Muscle of back (tissue), 13 donors: ENCODE measurements at places on chromosomes 5 and 9.

- DNase-seq, result no peak
Observed at GRCh38 chr9:121566481-121567465, 67.1 kb upstream of the GGTA1 start.

DNA sequence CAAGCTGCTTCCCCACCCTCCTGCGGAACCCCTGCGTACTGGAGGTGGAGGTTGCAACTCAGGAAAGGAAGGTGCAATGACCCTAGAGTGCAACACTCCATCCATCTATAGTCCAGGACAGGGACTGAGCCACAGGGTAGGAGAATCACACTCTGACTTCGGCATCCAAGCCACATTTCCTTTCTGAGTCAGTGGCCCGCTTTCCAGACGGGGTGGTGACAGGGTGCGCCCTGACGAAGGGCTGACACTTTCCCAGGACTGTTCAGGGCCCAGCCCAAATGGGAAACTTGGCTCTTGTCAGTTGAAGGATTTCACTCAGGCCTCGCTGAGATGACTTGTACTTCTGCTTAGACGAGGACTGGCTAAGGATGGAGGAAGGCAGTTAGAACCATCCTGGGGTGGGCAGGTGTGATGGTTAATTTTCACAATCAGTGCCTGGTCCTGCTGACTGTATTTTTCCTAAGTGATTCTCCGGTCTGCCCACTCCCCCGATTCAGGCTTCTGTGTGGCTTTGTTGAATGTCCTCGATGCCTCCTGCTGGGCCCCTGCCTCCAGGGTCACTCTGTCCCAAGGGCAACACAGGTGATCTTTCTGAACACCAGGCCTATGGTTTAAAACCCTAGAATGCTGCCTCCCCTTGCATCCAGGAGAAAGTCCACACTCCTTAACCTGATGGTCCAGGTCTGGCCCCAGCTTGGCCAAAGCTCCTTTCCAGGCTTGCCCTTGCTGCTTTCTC, 228.1 kb downstream of the FSTL4 start:
- DNase-seq, result no peak

DNA sequence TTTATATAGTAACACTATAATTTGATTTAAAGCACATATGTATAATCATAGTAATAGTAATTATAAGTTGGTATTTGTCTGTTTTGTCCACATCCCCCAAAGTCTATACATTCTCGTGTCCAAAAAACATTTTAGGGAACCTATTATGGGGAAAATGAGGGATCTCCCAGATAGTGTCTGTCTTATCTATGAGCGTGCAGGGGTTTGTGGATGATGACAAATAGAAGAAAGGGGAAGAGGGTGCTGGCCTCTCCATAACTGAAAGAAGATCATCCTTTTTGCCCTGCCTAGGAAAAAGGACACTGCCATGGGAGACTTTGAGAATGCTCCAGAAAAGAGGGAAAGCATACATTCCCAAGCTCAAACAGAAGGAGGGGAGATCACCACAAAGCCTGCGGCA, 45.3 kb downstream of the C5orf22 start:
- no peak for DNase-seq

DNA sequence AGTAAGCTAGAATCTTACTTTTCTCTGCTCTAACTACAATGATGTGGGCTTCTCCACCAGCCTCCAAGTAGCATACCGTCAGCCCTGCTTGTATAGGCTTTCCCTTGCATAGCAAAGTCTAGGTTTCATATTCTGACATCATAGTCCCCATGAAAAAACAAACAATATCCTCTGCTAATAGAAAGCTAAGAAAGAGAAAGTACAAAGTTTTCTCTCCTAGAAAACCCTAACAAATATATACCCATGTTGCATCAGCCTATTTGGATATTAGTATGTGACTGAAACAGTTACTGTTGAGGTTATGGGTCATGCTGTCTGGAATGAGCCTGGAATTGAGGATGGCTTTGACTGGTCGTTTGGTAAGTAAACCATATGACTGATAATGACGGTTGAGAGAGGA, 1696.0 kb downstream of the MAT2B start:
- no peak for DNase-seq

DNA sequence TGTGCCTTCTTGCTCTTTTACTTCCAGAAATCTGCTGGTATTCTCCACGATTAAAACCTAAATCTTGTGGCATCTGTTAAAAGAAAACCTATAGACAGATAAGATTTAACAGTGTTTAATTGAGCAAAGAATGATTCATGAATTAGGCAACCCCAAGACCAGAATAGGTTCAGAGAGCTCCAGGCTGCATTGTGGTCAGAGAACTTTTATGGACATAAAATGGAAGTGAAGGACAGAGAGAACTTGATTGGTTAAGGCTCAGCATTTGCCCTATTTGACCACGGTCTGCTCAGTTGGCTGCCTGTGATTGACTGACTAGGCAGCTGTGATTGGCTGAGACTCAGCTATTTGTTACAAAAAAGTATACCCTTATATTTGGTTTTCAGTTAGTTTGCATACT, 10.4 kb upstream of the SLC36A2 start:
- DNase-seq, result no peak

- peak; percentile 93 for DNase-seq
Observed at GRCh38 chr5:38468978-38469706, 87.3 kb downstream of the LIFR start.

DNA sequence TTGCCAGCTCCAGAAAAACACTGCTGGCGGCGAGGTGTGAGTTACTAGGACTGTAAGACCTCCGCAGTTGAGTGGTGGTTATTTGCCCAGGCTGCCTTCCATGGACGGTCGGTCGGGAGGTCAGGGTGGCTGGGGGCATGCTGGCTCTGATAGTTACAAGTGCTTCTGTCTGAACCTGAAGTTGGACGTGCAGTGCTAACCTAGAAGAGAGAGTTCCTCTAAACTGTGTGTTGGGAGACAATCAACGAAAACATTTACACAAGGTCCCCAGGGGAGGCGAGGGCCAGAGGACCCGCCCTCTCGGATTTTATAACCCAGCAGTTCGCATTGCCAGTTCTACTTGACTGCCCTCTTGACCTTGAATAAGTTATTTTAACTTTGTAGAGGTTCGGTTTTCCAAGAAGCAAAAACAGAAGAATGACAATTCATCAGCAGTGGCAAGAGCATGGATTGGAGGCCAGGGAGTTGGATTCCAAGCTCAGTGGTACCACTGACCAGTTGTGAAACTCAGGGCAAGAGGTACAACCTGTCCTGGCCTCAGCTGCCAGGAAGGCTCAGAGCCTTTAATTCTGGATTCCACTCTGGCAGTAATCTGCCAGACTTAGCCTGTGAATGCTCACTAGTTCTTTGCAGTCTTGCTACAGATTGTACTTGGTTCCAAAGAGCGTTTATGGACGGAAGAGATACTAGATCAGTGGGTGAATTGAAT, 28.7 kb upstream of the PDE8B start:
- DNase-seq, result no peak

- DNase-seq, result no peak
Observed at GRCh38 chr5:135631391-135631790, 52.6 kb upstream of the CXCL14 start.

DNA sequence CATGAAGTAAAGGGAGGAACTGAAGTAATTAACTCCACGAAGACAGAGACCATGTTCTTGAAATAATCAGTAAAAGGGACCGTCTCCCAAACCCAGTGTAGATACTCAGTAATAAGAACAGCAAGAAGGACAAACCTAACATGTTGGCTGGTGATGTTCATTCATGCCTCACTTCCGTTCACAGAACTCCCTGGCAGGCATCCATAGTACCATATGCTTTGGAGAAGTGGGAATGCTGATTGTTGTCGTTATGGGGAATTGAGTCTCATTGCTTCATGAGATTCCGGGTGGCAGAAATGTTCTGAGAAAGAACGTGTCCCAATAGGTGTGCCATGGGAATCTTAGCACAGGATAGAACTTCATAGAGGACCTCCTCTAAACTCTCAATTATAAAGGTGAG, 452.3 kb downstream of the ZSWIM6 start:
- no peak for DNase-seq

DNA sequence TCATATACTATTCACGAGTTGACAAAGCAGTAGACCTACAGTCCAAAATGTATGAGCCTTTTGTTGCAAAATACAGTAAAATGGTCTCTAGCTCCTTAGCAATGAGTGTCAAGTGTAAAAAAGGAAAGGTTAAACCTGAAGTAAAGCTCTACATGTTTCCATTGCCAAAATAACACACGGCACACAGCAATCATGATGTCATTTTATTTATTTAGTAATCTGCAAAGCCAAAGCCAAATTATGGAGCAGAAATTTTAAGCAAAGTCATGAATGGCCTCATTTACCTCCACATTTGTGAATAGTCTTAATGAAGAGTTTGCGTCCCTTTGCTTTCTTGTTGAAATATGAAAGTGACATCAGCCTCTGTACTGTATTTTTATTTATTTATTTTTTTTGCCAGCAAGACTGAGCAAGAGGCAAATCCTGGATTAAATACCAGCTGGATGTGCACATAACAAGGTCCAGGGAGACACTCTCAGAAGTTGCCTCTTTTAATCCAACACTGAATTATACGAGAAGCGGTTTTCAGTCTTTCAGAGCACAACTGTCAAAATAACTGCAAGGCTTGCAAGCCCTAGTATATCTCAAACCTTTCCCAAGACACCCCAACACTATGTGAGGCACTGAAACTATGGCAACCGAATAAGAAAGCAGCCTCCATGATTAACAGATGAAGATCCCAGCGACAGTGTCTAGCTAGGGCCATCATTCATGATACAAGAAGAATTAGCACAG, 9.7 kb downstream of the SEMA6A start:
- no peak for DNase-seq

GRCh38 chr9:7756088-7756487, 43.5 kb downstream of the DMAC1 start:
- DNase-seq, result no peak

GRCh38 chr5:107352576-107352975, 318.2 kb downstream of the EFNA5 start:
- DNase-seq, result no peak

DNA sequence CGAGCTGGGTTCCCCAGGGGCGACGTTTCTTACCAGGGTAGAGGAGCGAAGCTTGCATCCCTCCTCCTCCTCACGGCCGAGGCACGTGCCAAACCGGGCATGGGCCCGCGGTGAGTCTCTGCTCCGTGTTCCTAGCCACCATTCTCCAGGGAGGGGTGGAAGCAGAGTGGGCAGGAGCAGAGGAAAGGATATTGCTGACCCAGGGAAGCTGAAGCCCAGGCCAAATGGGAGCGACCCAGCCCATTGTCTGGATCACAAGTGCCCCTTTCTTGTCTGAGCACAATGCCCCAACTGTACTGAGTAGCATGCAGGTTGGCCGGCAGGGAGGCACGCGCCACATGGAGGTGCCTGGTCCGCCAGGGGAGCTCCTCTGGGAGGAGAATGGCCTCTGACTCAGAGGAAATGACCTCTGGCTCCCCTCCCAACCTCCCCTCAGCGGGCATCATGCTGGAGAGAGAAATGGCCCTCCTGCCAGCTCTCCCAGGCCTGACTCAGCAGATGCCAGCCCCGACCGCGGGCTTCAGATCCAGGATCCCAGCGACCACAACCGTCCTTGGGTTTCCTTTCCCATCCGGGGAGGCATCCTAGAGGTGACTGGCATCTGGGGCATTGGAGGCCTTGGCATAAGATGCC, 1.1 kb downstream of the PRR7 start:
- no peak for DNase-seq

DNA sequence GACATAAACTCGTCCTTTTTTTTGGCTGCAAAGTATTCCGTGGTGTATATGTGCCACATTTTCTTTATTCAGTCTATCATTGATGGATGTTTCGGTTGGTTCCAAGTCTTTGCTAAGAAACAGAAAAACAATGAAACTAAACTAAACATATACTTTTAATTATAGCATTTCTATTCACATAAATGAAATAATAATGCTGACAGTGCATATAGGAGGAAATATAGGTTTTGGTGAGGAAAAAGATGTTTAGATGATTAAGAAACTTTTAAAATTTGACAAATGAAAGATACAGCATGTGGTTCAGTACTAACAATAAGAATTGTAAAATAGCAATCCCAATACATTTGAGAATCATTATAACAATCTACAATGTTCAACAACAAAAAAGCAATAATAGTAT, 1094.5 kb upstream of the CDH6 start:
- no peak for DNase-seq

GRCh38 chr5:55636683-55637082, 75.4 kb downstream of the SLC38A9 start:
- DNase-seq, result peak; percentile 85

- no peak for DNase-seq
Observed at GRCh38 chr9:120536094-120536493, 43.9 kb downstream of the CDK5RAP2 start.
